ENCODE measurements at places on chromosomes 3 and 15. TPM values are rescaled to one million over a fixed set of nuclear protein-coding genes. Genes with fewer than 3 reads are reported as not detected.

DNA sequence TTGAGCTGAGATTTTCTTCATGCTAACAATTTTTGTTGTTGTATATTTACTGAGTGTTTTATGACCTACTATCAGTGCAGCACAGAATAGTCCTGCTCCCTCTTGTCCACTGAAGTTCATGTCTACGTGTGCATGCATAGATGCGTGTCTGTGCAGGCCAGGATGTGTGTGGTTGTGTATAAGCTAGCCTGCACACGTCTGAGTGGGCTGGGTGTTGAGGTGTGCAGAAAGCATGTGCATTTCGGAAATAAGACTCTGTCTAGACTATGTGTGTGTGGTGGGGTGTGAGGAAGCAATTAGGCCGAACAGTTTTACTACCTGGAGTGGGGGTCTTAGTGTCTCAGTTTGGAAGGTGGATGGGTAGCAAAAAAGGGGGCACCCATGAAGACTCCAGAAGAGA is 39.2 kb downstream of the ATP2B2 start:
- no peak for DNase-seq

Gene SLCO2A1
- total RNA-seq = under 0.01 TPM

GRCh38 chr15:60391722-60392315 is 6.0 kb downstream of the ANXA2 start:
- DNase-seq = no peak

DNA sequence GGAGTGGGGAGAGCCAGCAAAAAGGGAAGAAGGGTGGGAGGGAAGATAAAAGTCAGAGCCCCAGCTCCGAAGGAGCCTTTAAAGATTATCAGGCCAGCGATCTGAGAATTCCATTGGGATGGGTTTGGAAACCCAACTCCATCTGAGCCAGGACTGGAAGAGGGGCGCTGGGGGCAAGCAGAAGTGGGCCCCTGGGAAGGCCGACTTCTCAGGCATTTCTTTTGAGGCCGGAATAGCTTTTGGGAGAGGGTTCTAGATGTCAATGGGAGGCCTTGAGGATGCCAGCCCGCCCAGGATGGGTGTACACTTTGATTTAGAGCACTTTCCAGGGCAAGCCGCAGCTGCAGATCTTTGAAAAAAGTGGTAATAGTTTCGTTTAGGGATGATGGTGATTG is 6.6 kb upstream of the SOX2 start:
- DNase-seq = no peak
